Stomach (tissue), 19 donors: ENCODE measurements at places on chromosomes 12 and 14. TPM values are rescaled to one million over a fixed set of nuclear protein-coding genes. Genes with fewer than 3 reads are reported as not detected.

- no peak for DNase-seq
Measured at GRCh38 chr14:25102788-25103187, 52.8 kb upstream of the STXBP6 start.

GRCh38 chr14:82390586-82390985 is 856.9 kb upstream of the SEL1L start:
- DNase-seq = no peak

GRCh38 chr12:69428351-69429073 is 41.7 kb upstream of the FRS2 start:
- DNase-seq = no peak

Gene DDIT3
- total RNA-seq = 17.4 TPM

Gene ACOT6
- total RNA-seq = not detected

GRCh38 chr12:54201001-54201794 is 12.4 kb upstream of the SMUG1 start:
- peak; percentile 66 for DNase-seq

- peak; percentile 70 for DNase-seq
Measured at GRCh38 chr14:73231981-73232851, 5.1 kb upstream of the PAPLN start.

Gene PGF
- not detected for total RNA-seq

DNA sequence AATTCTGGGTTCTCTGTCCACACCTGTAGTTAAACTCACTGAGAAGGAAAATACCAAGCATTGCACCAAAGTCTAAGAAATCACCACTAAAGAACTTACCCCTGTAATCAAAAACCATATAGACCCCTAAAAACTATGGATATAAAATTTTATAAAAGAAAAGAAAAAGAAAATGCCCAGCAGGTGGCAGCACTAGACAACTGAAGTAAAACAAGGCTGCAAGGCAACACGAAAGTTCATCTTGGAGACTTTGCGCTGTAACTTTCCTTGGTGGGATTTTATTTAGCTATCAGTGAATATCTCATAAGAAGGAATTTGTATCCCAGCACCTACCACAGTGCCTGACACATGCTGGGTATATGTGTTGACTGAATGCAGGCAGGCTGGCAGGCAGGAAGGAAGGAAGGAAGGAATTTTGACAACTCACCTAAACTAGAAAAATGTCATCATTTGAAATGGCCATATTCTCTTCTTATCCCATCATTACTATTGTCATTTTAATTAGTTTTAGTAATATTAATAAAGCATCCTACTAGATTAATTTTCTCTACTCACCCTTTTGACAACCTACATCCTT is 68.2 kb upstream of the ETV6 start:
- DNase-seq = peak; percentile 89

- no peak for DNase-seq
Measured at GRCh38 chr12:54375259-54375579, 9.3 kb downstream of the ZNF385A start.

DNA sequence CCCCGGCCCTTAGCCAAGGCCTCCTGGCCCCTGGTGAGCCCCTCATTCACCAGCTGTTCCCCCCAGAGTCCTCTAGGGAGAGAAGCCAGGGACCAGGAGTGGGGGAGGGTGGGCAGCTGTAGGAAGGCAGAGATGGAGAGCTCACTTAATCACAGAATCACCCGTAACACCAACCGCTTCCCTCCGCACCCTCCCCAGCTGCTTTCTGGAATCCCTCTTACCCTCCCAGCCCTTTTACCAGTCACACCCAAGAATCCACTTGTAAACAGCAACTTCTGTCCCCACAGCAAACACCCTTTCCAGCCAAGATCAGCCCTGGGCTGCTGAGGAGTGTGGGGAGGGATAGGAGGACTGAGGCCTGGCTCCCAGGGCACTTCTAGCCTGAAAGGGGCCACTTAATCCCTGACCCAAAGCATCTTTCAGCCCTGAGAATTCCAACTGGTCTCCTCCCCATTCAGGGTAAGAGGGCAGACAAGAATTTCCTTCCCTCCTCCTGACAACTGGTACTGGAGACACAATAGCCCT is 18.8 kb downstream of the NCKAP5L start:
- peak; percentile 69 for DNase-seq

Gene ACOT4
- total RNA-seq = 1.3 TPM

Gene ADGRD1
- total RNA-seq = 43.8 TPM

DNA sequence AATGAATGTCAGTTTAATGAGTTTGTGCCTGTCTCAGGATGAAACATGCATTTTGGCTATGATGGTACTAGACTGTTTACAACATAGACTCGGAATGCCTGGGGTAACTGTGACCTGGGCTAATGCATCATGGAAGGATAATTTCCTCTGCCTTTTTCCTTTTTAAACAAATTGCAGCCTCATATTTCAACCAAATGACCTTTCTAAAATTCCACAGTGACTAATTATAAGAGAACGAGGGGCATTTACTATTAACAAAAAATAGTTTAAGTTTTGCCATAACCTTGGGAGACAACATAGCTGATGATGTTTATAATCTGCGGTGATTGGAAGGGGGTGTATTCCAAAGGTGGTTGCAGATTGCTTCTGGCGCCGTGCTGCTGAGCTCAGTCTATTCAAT is 1140.5 kb downstream of the GALC start:
- no peak for DNase-seq

DNA sequence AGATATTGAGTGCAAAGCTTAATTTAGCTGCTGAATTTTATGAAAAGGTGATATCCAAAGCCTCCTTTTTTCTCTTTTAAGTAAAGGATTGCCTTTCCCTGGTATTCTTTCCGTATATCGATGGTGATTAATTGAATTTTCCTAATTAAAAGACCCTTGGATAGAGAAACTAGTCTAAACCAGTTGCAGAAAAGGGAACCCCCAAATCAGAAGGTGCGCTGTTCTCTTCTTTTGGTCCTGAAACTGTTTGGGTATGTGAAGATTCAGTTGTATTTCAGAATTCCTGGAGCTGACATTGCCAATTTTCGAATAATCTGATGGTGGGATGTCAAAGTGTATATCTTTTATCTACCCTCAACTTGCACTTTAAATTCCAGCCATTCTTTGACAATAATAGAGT is 1.9 kb downstream of the GPHN start:
- DNase-seq = peak; percentile 18

DNA sequence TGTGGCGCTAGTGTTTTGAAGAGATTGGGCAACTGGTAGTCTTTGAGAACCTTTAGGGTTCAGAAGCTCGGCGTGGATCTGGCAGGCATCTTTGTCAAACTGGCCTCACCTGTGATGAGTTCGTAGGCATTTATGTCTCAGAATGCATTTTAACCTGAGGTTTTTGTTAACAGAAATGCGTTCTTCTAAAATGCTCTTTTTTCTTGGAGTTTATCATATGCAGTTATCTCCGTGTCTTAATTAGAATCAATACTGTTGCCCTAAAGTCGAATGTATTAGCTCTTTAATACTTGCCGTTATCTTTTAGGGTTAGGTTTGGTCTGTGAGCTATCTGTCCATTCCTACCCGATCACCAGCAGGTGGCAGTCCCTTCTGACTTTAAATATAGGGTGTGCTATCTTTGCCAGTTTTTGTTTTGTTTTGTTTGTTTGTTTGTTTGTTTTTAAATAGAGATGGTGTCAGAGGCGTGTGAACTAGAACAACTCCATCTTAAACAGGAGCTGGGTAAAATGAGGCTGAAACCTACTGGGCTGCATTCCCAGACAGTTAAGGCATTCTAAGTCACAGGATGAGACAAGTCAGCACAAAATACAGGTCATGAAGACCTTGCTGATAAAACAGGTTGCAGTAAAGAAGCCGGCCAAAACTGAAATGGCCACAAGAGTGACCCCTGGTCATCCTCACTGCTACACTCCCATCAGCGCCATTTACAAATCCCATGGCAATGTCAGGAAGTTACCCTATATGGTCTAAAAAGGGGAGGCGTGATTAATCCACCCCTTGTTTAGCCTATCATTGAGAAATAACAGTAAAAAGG is 1.4 kb downstream of the ATF1 start:
- peak; percentile 34 for DNase-seq

Gene RPAP3
- 12.3 TPM for total RNA-seq

DNA sequence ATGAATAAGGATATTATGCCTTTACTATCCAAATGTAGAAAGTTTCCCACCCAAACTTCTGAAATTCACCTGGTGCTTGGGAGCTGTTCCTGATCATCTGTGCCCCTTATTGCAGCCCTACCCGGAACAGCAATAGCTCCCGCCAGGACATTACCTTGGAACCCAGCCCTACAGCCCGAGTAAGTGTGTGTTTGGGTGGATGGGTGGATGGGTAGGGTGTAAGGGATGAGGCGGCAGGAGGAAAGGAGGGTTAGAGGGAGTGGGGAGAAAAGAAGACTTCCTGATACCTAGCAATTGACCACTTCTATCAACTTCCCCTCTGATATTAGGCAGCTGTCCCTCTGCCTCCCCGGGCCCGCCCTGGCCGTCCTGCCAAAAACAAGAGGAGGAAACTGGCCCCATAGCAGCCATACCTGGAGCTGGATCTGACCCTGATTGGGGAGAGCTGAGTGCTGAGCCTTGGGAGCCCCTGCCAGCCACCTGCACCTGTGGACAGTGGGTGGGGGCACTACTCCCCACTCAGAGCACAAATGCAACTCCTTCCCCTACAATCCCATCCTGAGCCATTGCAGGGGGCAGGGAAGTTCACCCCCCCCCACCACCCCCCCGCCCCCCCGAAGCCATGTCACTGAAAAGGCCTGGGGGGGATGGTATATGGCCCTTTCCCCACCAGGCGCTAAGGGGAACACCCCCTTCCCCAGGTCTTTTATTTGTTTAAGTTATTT is 6.4 kb downstream of the MBD6 start:
- no peak for DNase-seq

Gene PLEK2
- total RNA-seq = 203 TPM

GRCh38 chr12:56836317-56836716 is 73.2 kb downstream of the HSD17B6 start:
- DNase-seq = no peak
